Right lobe of liver (tissue), 6 donors: ENCODE measurements at places on chromosomes 6 and 20. TPM values are rescaled to one million over a fixed set of nuclear protein-coding genes. Genes with fewer than 3 reads are reported as not detected.

- no peak for DNase-seq
Measured at GRCh38 chr6:106087548-106088325, 1.6 kb downstream of the PRDM1 start.

DNA sequence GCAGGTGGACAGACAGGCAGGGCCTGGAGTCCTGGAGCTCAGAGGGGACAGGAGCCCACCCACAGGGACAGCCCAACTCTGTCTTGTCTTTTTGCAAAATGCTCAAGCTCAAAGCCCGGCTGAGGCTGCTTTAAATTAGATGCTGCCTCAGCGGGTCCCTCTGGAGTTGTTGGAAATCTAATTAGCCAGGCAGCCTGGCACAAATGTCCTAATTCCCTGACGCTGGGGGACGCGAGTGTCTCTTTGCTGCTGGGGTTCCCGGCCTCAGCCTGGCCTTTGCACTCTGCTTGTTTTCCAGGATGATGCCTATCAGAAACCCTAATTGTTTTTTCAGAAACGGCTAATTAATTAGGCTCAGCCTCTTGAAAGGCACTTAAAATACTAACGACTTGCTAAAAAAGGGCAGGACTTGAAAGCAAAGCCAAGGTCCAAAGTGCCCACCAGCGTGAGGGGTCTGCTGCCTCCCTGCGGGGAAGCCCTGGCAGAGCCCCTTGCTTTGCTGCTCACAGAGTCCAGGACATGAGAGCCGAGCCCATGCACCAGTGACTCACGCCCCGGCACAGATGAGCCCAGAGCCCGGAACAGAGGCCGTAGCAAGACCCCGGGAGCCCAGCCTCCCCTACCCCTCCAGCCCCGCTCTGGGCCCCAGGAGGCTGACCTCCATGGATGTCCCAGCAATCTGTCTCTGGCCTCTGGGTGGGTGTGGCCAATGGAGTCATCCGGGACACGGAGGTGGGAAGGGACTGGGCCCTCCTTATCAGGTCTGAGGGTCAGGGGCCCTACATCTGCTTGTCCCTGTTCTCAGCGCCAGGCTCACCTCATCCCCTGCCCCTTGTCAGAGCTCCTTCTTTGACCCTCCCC lies 46.0 kb upstream of the BHLHE23 start:
- peak; percentile 27 for DNase-seq

TBP gene
- total RNA-seq: 5.6 TPM

DNA sequence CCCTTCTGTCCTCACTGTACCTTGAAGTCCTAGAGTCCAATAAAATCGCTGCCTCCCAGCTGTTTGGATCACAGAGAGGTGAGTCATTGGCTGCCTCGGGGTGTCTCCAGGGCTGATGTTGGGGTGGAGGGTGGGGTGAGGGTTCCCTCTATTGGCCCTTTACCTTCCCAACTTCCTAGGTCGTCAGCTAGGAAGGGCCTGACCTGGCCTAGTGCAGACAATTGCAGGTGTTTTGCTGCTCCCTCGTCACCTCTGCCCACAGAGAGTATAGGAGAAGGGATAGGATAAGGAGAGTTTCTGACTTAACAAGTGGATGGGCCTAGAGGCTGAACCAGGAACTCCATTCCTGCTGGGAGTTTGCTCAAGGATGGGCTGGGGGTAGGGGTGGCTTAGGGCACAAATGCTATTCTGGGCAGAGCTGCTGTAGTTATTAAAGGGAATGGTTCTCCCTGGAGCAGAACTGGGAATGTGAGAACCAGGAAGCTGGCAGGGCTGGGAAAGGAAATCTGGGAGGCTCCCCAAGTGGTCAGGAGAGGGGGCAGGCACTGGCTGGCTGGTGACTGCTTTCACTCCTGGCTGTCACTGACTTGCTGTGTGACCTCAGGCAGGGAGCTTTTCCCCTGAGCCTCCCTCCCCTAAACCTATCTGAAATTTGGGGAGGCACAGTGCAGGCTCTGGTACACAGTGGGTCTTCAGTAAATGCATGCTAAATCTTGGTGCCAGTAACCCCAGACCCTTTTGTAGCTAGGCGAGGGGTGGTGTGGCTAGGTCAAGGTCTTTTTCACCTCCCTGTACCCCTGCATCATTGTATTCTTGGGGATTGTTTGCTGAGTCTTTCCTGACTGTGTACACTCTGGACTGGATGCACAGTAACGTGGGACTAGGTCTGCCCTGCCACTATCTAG lies 1.5 kb downstream of the TP53INP2 start:
- DNase-seq: no peak

DNA sequence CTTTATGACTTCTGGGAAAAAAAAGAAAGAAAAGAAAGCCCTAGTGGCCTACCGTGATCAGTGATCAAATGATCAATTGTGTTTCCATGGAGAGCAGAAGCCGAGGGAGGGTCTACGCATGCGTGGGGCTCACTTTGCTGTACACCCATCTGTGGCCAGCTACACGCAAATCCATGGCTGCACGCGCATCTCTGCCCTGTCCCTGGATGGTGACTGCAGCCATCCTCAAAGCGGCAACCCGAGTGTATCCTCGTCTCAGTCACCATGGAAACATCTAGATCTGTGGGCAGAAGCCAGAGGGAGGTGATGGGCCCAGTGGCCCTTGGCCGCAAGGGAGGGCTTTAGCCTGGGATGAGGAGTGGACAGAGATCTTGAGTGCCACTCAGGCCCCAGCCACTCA lies 785 bp upstream of the ULBP3 start:
- peak; percentile 51 for DNase-seq

DNA sequence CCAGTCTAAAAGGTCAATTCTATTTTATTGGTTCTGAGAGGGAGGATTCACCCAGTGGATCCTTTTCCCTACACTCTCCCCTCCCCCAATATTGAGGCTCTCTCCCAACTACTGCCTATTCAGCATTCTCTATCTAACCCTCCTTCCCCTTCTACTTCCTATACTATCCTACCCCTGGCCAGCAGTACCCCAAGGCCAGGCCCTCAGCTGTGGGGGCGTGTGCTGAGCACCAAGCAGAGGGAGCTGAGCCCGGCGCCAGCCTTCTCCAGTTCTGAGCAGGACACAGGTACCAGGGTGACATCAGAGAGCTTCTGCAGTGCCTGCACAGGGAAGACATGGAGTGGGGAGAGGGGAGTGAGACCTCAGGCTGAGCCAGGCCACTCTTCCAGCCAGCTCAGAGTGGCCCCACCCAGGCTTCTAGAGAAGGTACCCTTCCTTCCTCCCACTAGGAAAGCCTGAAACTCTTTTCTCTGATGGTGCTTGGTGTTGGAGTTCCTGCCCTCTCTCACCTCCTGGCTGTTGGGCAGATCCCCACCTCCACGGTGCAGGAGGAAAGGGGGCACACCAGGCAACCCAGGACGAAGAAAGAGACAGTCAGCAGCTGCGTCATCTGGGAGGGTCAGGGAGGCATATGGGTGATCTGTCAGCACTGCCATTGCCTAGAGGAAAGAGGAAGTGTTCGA lies 1.9 kb downstream of the DDAH2 start:
- no peak for DNase-seq

GRCh38 chr6:88813045-88813444 lies 150.4 kb downstream of the RNGTT start:
- DNase-seq: no peak

- DNase-seq: no peak
Measured at GRCh38 chr20:24971376-24972101, 21.0 kb downstream of the APMAP start.

DNA sequence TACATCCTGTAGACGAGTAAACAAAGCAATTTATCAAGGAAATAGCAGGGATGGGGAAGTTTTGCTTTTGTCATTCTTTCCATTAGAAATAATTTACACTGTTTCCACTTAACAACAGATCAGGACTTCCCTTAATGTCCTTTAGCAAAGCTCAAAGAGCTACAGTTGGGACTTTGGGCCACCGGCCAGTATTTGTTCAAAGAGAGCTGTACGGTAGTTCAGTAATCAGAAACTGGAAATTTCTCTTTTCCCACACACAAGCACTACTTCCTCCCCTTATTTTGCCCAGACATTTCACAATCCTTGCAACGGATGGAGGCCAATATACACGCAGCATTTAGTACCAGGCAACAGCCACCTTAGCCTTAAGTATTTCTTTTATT lies 12.1 kb upstream of the HINT3 start:
- peak; percentile 91 for DNase-seq

DNA sequence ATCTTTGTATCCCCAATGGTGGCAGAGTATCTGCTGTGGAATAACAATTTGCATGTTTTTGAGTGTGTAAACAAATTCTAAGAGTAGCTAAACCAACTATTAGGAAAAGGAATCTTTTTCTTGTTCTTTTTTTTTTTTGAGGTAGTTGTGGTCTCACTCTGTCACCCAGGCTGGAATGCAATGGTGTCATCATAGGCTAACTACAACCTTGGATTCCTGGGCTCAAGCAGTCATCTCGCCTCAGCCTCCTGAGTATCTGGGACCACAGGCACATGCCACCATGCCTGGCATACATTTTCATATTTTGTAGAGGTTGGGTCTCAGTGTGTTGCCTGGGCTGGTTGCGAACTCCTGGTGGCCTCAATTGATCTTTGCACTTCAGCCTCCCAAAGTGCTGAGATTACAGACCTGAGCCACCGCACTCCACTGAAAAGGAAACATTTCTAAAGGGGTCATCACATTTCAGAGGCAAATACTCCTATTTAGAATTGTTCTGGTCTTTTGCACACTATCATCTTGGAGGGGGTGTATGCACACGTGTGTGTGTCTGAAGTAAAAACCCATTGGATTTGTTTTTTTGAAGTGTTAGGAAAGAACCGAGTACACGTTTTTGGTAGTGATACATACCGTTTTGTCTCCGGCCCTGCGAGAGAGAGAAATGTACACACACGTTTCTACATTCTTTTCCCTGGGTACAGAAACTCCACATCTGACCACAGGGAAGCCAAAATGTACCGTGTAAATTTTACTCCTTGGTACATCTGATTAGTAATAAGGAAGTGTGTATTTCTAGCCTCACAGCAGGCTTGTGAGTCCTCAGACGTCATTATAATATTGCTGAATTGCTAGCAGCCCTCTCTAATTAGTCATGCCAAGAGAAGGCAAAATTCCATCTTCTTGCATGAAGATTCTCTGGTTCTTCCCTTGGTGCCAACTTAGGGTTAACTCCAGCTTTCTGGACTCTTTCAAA lies 183.6 kb downstream of the JARID2 start:
- no peak for DNase-seq

DNA sequence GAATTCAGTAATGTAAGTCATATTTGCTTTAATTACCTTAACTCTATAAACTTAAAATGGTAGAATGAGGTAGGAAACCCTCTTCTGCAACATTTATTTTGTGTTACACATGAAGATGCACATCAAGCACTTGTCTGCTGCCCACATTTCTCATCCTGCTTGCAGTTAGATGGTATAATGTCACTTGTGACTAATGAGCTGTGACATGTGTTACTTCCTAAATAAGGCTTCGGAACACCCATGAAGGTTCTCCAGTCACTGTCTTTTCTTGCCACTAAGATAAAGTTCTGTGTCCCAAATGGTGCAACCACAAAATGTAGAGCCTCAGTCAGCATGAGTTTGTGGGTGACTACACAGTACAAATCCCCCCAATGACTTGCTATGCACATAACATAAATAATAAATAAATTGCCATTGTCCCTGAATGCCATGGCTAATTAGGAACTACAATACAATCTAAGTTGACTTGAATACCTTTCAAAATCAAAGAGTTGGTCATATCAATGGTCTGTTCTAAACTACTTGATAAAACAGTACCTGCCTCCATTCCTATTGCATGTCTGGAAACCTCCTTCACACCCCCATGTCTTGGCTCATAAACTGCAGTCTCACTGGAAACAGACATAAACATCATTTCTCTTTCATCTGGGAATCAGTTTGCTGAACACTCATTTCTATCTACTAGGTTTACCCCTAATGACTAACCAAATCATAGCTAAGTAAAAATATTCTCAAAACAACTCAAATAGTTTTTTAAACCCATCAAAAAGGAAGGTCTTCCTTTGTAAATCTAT lies 157.2 kb downstream of the PTPRK start:
- DNase-seq: no peak

LINC00237 gene
- total RNA-seq: not detected

GRCh38 chr6:148069256-148069655 lies 273.4 kb upstream of the SASH1 start:
- no peak for DNase-seq

GDAP1L1 gene
- total RNA-seq: not detected

DNA sequence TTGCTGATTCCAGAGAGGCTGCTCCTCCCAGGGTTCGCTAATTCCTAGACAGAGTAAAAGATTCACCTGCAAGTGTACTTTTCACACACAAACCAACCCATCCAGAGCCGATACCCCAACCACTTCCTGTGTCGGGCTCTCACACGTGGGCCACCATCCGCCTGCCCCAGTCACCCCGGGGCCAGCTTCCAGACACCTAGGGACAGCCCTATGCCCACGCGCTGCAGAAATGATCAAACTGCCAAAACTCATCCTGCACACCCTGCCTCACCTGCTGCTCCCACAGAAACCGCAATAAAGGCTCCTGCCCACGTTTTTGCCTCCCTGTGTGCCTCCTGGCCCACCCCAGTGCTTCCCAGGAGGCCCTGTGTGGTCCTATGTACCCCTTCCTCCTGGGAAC lies 59.5 kb downstream of the PSMG4 start:
- no peak for DNase-seq

GRCh38 chr6:113140721-113141120 lies 716.4 kb upstream of the MARCKS start:
- DNase-seq: no peak

DEF6 gene
- 1.2 TPM for total RNA-seq

CST1 gene
- not detected for total RNA-seq

DNA sequence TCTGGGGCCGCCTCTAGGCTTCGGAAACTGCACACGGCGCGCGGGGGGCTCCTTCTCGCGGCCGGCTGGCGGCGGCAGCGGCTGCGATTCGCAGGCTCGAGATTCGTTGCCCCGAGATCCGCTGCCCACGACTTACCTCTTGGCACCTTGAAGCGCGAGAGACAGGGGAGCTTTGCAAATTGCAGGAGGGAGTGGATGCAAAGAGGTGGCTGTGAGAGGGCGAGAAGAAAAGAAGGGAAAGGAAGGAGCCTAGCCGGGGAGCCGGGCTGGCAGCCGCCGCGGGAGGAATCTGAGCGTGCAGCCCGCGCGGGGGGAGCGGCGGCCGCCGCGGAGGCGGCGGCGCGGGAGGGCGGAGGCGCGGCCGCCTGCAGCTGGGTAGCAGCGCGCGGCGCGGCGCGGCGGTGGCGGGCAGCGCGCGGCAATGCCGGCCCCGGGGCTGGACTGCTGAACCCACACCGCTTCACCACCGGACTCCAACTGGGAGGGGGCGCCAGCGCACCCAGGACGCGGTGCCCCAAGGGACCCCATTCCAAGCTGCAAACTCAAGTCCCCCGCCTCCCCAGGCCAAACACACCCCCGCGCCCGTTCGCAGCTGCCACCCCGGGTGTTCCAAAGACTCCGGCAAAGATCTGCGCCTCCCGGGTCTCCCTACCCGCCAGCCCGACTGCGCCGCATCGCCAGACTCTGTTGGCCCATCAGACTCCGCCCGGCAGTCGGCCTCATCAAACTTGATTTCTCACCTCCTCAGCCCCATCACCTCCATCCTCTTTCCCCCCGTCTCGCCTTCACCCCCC lies 44.2 kb upstream of the SUPT3H start:
- peak; percentile 56 for DNase-seq
